ENCODE measurements at places on chromosomes 4 and X. TPM values are rescaled to one million over a fixed set of nuclear protein-coding genes. Genes with fewer than 3 reads are reported as not detected.

DNA sequence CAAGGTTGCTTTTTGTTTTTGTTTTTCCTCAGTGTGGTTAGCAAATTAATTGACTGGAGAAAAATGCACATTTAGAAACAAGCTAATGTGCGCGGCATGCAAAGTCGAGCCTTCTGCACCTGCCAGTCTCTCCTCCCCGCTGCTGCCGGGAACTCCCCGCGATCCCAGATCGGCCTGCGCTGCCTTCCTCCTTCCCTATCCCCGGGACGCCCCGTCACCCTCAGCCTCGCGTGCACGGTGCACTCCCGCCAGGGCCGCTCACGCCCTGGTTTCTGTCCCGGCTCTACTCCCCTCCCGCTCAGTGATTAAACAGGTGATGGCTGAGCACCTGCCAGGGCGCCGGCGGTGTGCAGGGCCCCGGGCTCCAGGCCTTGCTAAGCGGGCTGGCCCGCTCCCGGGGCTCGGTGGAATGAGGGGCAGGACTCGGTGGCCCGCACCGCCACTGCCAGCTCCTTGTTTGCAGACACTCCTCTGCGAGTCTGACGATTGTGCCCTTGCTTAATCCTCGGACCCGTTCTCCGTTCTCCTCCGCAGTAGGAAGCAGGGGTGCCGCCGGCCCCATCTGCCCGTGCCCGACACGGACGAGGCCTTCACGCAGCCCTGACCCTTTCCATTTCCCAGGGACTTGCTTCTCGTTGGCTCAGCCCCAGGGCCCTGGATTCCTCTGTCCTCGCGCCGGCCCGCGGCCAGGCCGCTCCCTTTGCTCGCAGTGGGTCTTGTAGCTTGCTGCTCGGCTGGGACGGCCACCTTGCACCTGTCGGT lies 143.4 kb downstream of the TRIML1 start:
- DNase-seq: no peak

- DNase-seq: no peak
Observed at GRCh38 chr4:36303426-36304137, 22.2 kb downstream of the DTHD1 start.

Gene RAP2C
- total RNA-seq: 12.9 TPM

Gene TRIML2
- total RNA-seq: not detected

DNA sequence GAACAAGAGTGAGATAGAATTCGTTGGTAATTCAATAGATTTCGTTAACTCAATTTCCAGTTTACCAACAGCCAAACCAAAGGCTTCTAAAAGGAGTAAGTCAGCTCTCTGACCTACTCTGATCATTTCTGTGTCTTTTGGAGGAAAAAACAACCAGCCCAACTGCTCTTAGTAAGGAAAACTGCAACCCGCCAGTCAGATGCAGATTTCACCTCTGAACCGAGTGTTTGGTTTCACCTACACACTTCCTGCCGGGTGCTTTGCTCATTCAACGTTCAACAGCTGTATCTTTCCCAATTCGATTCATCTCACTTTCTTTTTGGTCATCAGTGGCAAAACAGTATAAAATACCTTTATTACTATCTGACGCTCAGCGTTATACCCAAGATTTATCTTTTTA lies 24.5 kb downstream of the TMSB4X start:
- no peak for DNase-seq

Gene USP27X
- total RNA-seq: 13.4 TPM

DNA sequence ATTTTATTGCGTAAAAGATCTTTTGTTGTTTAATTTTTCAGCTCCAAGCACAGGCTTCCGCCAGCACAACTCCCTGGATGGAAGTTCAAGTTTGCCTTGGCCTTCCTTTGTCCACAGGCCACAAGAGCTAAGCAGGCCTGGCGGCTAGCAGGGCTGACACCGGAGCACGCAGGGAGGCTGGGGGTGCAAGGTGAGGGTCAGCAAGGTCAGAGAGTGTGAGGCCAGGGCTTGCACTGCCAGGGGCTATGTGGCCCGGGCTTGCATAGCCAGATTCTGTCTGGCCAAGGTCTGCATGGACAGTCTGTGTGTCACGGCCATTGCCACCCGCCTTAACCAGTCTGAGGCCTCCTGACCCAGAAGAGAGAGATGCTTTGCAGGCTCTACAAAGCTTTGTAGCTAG lies 123.9 kb downstream of the BCOR start:
- no peak for DNase-seq

GRCh38 chr4:146029147-146029546 lies 90.5 kb upstream of the ZNF827 start:
- DNase-seq: no peak

DNA sequence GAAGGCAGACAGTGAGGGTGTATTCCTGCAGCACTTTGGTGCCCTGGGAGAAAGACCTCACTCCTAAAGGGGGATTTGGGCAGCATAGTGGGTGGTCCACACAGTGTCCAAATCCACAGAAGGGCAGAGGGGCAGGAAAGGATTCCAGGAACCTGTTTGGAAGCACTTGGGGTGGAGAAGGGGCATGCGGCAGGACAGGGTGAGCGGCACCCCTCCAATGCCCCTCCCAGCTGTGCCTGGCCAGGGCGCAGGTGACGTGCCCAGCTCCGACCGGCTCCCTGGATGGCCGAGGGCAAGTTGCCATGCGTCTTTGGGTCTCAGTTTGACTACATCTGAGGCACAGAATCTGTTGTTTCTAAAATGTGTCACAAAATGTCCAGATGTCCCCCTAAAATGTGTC lies 66.5 kb upstream of the HMX1 start:
- DNase-seq: no peak

DNA sequence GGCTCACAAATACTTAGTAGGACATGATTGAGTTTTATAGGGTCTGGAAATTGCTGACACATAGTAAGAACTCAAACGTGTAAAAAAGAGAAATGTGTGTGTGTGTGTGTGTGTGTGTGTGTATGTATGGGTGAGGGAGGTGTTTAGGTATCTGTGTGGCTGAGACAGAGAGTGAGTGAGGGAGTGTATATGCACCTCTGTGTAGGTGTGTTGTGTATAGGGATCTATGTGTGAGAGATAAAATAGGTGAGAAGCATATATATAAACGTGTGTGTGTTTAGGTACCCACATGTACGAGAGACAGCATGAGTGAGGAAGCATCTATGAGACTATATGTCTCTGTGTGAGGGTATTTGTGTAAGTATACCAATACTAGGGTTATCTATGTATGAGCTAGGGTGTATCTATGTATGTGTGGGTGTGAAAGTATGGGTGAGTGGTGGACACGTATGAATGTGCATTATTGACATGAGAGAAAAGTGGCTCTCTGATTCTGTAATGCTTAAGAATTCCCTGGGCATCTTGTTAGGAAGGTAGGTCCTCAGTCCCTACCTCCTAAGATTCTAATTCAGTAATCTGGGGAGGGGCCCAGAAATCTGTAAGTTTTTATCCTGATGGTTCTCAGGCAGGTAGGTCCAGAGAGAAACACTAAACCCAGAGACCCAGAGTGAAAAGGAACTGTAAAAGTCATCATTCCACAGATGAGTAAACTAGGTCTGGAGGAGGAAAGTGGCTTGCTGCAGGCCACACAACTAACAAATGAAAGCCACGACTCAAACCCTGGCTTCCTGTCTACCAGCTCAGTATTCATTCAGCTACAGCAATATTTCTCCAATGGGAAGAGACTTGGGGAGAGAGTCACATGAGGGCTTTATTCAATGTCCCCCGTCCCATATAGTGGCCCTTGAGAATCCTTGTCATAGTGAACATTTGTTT lies 237.0 kb downstream of the IDS start:
- no peak for DNase-seq

Gene AR
- 4.1 TPM for total RNA-seq

DNA sequence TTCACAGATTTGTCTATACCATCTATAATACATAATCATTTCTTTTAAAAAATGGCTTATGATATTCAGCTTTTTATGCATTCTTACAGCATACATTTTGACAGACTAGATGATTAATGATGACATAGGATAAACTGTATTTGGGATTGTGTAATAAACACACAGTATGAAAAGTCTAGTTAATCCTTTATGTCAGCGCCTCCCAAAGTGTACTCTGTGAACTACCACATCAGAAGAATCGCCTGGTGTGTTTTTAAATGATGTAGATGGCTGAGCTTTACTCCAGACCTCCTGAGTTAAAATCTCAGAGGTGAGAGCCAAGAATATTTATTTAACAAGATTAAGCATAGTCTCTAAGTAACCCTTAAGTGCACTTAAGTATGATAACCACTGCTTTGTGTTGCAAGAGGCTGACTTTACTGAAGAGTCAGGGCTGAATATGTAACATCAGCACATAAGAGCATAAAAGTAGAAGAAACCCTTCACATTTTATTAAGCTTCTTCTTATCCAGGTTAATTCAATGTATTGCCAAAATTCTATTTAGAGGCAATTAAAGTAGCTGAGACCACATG lies 104.2 kb downstream of the ANK2 start:
- DNase-seq: no peak

Gene POU4F2
- not detected for total RNA-seq

Gene FMR1NB
- total RNA-seq: not detected

Gene TLL1
- total RNA-seq: 3.5 TPM

GRCh38 chr4:80182237-80182866 lies 15.0 kb upstream of the PRDM8 start:
- no peak for DNase-seq

DNA sequence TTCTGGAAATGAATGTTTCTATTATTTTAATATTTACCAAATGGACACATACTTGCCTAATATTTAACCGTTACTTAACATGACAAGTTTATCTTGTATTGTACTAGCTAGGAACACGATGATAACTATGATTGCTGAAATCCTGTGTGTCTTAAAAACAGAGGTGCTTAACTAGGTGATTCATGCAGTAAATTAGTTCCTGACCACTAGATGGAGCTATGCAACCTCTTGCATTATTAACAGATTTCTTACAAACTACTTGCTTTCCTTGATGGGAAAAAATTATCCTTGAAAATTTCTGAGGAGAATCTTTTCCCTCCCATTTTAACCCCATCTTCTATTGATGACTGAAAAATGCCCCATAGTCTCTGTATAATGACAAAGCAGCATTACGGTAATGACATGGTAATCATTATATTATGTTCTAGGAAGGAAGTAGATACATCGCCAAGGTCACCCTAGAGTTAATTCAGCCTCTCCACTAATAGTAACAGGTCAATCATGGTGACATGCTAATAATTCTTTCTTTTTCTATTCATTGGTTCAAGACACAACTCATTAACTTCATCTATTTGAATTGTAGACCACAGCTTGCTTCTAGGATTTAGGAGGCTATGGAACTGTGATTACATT lies 844.2 kb downstream of the RAPGEF2 start:
- no peak for DNase-seq

- no peak for DNase-seq
Observed at GRCh38 chr4:182624281-182624680, 292.9 kb downstream of the DCTD start.

Gene HTRA3
- total RNA-seq: 0.79 TPM

Gene SFRP2
- 5.7 TPM for total RNA-seq

Gene FRAS1
- total RNA-seq: 23.1 TPM

DNA sequence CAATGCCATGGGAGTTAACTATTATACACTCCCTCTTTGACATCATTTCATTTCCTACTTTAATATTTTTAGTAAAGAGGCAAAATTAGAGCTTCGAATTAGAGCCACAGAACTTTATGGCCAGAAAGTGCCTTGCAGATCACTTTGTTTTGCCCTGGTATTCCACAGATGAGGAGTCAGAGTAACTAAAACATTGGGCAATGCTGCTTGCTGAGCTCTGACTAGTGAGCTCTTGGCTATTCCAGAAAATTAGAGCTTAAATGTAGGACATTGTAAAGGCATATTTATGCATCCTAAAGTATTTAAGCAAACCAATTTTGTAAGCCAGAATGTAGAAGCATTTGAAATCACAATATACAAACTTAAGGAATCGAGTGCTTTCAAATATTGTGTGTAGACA lies 6.3 kb upstream of the ZNF827 start:
- no peak for DNase-seq

Gene MCTS1
- total RNA-seq: 29.0 TPM

Gene ARHGAP36
- total RNA-seq: 0.57 TPM

Gene MAGEA11
- total RNA-seq: not detected

Gene LONRF3
- total RNA-seq: 16.1 TPM

Gene ALAS2
- total RNA-seq: 4.5 TPM

DNA sequence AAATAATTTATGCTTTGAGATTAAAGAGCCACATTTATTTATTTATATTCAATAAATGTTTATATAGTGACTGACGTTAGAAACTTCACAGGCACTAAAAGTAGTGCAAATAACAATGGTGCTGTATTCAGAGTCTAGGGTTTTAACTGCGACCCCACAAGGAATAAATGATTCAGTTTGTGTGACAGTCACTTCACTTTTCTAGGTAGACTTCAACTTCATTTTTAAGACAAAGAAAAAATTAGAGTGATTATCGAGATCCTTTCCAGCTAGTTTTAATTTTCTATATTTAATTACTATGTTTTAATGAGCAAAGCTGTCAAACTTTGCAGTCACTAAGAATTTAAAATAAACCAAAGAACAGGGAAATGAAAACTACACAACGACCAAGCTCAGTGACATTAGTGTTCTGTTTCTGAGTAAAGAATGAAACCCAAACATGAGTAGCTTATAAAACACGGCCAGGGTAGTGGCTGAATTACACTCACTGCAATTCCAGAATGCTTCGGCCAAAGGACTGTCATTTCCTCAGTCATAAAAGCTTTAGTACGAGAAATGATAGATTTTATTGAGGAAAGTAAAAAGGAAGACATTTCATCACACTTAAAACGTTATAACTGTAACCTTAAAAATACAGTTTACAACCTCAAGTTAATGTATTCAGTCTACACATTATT lies 38.6 kb downstream of the ADGRA3 start:
- DNase-seq: no peak

Gene CCDC158
- total RNA-seq: 3.0 TPM

- no peak for DNase-seq
Observed at GRCh38 chrX:51795136-51795535, 51.9 kb downstream of the GSPT2 start.

DNA sequence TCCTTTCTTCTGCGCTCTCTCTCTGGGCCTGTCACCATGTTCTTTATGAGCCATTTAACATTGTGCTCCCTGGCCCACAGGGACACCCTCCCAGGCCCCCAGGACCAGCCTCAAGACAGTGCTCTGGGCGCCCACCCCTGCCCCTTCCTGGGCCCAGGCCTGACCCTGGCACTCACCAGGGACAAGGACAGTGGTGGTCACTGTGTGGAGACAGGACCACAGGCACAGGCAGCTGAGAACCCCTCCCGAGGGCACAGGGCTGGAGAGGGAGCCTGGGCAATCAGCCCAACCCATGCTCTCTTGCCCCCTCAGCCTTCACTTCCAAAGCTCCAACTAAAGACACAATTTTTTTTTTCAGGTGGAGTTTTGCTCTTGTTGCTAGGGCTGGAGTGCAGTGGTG lies 218.2 kb upstream of the PSAPL1 start:
- no peak for DNase-seq

GRCh38 chr4:95181243-95181995 lies 367.4 kb downstream of the UNC5C start:
- DNase-seq: no peak

Gene TMEM47
- 29.3 TPM for total RNA-seq

Gene FIP1L1
- total RNA-seq: 67.6 TPM

DNA sequence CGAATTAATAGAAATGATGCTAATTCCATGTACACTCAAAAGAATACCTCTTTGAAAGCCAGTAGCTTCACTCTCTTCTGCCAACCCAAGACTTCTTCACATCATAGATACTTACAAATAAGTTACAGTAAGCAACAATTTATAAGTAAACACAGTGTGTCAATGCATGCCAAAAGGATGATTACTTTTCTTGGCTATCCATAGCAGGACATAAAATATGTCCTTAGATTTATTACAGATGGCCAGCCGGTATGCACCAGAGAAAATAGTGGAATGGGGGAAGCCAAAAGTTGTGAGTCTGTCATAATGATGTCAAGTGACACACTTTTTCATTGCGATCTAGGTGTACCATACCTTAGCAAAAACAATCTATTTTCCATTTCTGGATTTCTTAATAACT lies 631 bp upstream of the BMX start:
- DNase-seq: no peak

GRCh38 chr4:48178931-48179330 lies 44.9 kb upstream of the TXK start:
- no peak for DNase-seq

Data from dorsolateral prefrontal cortex (tissue), 122 donors.